ENCODE measurements at places on chromosomes 2 and 18. TPM values are rescaled to one million over a fixed set of nuclear protein-coding genes. Genes with fewer than 3 reads are reported as not detected.
A peak's percentile ranks its signal among the peaks of the same experiment; 100 is the strongest.

MSTN gene
- 0.04 TPM for polyA plus RNA-seq

GRCh38 chr2:42135381-42136312 lies 33.5 kb upstream of the EML4 start:
- no peak for DNase-seq
- peaks cover 36% of the 10 kb centered on the region for H3K4me1 ChIP-seq
- H3K36me3 ChIP-seq: no peaks in the 10 kb centered on the region
- no peaks in the 10 kb centered on the region for H3K27me3 ChIP-seq

DNA sequence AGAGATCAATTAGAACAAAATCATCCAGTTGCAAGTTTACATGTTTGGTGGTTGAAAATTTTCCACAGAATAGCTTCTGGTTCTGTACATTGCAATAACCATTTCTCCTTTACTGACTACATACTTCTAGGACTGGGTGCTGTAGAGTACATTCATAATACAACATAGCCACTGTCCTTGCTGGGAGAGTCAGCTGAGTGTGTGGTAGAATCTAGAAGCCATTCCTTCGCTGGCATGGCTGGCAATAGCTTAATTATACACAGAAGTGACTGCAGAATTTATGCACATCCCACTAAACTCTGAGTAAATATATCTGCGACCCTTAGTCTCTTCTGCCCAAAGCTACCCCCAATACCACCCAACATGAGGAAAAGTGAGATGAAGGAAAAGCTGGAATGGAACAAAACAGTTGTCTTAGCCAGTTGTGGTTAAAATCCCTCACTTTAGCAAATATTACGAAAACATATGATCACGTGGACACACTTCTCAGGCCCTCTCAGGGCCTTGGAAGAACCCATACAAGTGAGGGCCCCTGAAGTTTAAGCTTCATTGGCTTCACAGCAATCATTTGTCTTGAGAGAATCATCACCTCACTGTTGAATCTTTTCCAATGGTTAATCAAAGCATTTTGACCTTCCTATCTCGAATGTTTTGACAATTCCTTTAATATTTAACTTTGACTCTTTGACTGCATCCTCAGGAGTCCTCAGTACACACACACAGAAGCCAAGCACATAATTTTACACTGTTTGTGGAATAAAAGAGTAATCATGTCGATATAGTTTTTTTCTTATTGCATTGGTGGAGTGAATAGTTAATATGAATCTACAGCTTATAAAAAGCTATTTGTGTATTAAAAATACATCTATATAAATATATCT lies 225.1 kb downstream of the ZNF385B start:
- DNase-seq: no peak
- H3K36me3 ChIP-seq: no peaks in the 10 kb centered on the region
- peaks cover 15% of the 10 kb centered on the region for H3K4me1 ChIP-seq
- no peak overlapping the region for H3K4me3 ChIP-seq
- no peaks in the 10 kb centered on the region for H3K27me3 ChIP-seq

DNA sequence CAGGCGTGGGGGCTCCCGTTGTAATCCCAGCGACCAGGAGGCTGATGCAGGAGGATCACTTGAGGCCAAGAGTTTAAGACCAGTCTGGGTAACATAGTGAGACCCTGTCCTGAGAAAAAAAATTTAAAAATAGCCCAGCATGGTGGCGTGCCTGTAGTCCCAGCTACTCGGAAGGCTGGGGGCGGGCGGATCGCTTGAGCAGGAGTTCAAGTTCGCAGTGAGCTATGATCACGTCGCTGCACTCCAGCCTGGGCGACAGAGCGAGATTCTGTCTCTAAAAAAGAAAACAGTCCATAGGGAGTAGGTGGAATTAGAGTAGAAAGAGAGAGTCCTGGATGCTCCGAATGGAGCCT lies 325 bp upstream of the TTLL4 start:
- peak overlapping the region; percentile 73 for H3K4me3 ChIP-seq
- H3K27me3 ChIP-seq: no peaks in the 10 kb centered on the region
- DNase-seq: no peak

- peaks cover 14% of the 10 kb centered on the region for H3K27me3 ChIP-seq
- no peak for DNase-seq
- H3K4me3 ChIP-seq: no peak overlapping the region
- H3K27ac ChIP-seq: no peak overlapping the region
- no peaks in the 10 kb centered on the region for H3K36me3 ChIP-seq
Measured at GRCh38 chr18:14978962-14979535, 231.1 kb downstream of the ANKRD30B start.

- H3K27me3 ChIP-seq: peaks cover 6% of the 10 kb centered on the region
- DNase-seq: peak; percentile 8
- H3K4me3 ChIP-seq: no peak overlapping the region
- H3K27ac ChIP-seq: no peak overlapping the region
Measured at GRCh38 chr2:67733517-67733916, 329.3 kb downstream of the C1D start.

- H3K27ac ChIP-seq: peak overlapping the region; percentile 41
- H3K27me3 ChIP-seq: no peaks in the 10 kb centered on the region
- H3K36me3 ChIP-seq: no peaks in the 10 kb centered on the region
- DNase-seq: no peak
- H3K4me1 ChIP-seq: no peaks in the 10 kb centered on the region
Measured at GRCh38 chr2:196967116-196967515, 40.6 kb upstream of the PGAP1 start.

- no peak for DNase-seq
- no peaks in the 10 kb centered on the region for H3K36me3 ChIP-seq
- no peaks in the 10 kb centered on the region for H3K27me3 ChIP-seq
Measured at GRCh38 chr18:63183952-63184770, 135.4 kb downstream of the BCL2 start.

- H3K27ac ChIP-seq: no peak overlapping the region
- DNase-seq: no peak
- no peak overlapping the region for H3K4me3 ChIP-seq
- H3K27me3 ChIP-seq: no peaks in the 10 kb centered on the region
- peaks cover 7% of the 10 kb centered on the region for H3K36me3 ChIP-seq
Measured at GRCh38 chr2:182229297-182229696, 197.5 kb downstream of the PDE1A start.
